ENCODE measurements at places on chromosomes 1 and 21.

GRCh38 chr1:22803833-22804232 lies 93.2 kb downstream of the EPHB2 start:
- DNase-seq, result no peak

DNA sequence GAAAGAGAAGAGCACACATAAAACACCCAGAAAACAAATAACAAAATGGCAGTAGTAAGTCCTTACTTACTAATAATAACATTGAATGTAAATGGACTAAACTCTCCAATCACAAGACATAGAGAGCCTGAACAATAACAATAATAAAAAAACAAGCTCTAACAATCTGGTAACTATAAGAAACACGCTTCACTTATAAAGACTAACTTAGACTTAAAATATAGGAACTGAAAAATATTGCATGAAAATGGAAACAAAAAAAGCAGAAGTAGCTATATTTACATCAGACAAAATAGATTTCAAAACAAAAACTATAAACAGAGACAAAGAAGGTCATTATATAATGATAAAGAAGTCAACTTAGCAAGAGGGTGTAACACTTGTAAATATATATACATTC lies 83.1 kb upstream of the LYPLAL1 start:
- no peak for DNase-seq

- DNase-seq, result no peak
Measured at GRCh38 chr1:170881268-170882265, 53.8 kb upstream of the MROH9 start.

- DNase-seq, result no peak
Measured at GRCh38 chr21:23507501-23507900, 2099.8 kb downstream of the MRPL39 start.

DNA sequence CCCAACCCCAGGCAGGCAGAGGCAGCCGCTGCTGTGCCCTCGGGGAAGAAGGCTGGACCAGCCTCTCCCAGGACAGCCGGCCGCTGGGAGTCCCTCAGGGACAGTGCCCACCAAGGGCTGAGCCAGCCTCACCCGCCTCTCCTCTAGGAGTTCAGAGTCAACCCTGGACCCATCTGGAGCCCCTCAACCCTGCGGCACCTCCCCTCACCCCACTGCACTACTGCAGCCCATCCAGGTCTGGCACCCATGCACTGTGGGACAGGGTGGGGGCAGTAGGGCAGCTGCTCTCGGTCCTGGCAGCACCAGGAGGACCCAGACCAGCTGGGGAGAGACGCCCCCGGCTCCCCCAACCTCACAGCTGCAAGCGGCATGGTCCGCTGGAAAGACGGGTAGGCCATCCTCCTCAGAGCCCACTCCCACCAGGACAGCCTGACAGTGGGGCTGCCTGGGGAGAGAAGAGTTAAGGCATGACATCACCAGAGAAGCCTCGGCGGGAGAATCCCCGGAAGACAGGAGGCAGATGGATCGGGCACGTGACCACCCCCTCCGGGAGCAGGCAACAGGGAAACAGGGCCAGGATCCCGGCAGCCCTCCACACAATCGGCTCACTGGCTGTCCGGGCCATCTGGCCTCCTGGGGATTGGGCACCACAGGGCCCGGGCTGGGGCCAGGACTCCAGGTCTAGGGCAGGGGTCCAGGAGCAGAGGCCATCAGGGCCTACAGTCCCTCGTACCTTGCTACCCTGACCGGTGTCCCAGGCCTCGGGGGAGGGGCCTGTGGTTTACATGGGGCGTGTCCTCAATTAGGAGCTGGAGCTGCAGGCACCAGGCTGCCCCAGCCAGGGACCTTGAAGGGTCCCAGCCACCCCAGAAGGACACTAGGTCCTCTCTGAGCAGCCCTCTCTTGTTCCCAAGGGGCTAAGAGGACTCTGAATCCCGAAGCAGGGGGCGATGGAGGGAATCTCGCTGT lies 3.1 kb downstream of the ACAP3 start:
- peak; percentile 39 for DNase-seq

DNA sequence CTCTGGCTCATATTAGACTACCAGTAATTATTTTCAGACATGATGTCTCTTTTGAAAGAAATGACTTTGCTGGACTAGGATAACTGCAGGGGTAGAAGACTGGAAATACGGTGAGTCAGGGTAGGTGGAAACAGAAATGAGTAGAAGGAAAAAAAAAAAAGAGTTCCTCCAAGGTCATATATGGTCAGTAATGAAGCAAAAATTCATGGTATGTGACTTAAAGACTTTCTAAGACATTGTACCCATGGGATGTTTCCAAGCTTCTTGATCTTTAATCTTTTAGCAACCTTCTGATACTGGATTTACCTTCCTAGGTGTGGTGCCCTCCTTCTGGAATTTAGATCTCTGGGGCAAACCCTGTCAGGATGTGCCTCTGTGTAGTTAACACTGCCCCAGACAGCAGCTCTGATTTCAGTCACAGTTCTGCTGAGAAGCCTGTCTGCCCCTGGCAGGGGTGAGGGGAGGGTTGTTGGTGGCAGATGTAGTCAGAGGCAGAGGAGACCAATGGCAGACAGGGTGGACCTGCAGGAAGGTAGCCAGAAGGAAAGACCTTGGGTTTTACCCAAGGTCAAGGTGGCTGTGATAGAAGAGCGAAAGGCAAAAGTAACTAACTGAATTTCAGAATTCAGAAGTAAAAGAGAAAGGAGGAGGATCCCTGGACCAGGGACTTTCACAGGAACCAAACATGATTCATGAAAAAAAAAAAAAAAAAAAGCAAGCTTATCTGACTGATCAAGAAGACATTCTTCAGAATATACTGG lies 44.1 kb upstream of the BCL10 start:
- DNase-seq, result no peak

All from erythroblast (primary cell).